ENCODE measurements at places on chromosomes 7 and 10.

DNA sequence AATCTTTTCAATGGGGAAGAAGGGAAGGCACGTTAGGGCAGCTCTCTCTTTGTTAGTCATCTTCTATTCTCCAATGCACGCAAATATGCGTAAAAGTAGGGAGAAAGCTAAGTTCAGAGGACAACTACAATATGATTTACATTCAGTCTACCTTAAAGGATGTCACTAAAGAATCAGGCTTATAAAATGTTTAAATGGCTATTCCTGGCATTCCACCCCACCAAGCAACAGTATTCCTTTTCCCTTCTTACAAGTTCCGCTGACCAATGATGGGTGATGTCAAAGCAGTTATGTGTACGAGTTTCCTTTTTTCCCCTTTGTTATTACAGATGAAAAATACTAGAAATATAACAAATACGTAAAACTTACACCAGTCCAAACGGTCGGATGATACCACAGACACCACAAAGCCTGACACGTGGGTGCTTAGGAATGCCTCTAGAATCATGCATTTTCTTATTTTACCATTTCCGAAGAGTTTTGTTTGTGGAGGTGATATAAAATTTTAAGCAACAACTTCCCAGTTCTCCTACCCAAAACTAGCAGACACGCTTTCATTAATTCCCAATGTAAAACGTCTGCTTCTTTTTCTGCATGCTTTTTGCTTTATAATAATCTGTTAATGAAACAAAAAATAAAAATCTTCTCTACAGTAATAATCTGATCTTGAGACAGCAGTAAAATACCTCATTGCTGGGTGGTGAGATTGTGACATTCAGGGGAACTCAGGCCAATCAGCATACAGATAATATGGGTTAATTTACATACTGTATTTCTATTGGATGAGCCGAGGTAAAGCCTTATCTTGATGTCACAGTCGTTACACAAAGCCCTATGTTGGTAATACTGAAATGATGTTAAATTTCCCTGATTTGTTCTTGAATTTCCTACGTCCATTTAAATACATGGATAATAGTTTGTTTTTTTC lies 708 bp upstream of the GPR85 start:
- DNase-seq, result no peak

DNA sequence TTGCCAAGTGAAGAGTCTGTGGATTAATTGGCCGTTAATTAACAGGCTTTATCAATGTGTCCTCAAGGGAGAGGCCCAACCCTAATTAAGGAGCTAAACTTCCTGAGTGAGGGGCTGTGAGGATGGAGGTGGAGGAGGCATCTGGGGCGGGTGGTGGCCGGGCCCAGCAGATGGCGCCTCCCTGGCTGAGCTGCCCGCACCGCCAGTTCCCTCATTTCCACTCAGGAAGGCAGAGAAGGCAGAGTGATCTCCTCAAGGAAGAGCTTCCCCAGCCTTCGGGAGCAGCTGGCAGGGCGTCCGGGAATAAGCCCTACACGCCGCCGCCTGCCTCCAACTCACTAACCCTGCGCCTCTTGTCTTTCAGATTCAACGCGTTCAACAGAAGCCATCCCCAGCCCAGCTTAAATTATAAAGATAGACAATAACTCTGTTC lies 112.2 kb downstream of the CYTH3 start:
- peak; percentile 35 for DNase-seq

DNA sequence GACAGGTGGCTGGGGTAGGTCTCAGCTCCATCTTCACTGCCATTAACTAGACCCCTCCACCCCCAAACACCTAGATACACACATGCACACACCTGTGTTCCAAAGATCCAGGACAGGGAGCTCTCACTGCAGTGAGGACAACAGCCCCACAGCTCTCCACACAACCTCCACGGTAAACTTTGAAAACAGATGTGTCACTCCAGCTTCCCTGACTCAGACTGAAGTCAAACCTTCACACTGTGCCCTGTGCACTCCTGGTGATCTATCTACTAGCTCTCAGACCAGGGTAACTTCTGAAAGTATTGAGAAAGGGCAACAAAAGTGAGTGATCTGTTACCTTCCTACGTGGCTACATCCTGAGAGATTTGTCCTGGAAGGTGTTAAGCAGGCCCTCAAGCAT lies 519.8 kb downstream of the XPNPEP1 start:
- no peak for DNase-seq

DNA sequence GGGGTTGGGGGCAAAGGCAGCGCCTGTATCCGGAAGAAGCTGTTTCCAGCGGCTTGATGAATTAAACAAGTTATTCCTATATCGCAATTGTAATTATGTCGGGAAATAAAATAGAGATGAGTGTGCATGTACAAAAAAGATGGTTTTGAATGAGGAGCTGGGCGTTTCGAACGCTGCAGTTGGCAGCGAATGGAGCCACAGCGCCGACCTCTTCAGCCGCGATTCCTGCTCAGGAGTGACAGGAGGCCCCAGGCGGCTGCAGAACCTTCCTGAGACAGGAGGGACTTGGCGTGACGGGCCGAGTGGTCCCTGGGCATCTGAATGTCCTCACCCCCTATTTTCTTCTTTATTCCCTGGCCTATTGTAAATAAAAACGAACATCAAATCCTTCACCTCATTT lies 184.9 kb downstream of the DNAJB6 start:
- no peak for DNase-seq

DNA sequence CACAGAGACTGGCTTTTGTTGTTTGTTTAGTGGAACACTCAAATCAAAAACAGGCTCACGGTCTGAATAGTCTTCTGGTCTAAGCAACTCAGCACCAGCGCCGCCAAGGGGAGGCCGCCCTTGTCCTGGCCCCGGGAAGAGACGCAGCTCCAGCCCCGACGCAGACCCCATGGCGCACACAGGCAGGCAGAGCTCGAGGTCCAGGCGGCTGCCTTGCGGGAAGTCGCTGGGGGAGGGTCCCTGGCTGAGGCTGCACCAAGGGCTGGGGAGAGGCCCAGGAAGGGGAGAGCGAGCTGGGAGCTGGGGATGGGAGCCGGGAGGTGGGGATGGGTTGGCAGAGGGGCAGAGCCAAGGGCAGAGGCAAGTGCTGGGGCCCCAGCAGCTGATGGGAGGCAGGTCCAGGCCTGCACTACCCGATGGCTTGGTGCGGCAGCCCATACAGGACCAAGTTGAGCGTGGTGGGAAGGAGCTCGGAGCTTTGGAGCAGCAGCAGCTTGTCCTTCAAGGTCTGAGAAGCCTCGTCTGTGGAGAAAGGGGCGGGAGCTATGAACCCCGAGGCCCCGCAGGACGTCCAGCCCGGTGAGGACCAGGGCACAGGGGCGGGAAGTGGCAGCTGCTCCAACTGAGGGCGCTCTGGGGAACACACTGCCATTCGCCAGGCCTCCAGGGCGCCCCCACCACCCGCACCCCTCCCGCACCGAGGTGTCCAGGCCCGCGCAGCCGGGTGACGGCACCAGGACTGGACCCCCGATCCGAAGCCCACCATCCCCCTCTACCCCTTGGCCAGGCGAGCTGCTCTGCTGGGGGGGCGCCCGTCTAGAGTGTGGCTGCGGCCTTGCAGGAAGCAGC lies 22.7 kb upstream of the NKX6-2 start:
- DNase-seq, result no peak

GRCh38 chr7:80088705-80089104 lies 45.9 kb upstream of the GNAI1 start:
- DNase-seq, result no peak

DNA sequence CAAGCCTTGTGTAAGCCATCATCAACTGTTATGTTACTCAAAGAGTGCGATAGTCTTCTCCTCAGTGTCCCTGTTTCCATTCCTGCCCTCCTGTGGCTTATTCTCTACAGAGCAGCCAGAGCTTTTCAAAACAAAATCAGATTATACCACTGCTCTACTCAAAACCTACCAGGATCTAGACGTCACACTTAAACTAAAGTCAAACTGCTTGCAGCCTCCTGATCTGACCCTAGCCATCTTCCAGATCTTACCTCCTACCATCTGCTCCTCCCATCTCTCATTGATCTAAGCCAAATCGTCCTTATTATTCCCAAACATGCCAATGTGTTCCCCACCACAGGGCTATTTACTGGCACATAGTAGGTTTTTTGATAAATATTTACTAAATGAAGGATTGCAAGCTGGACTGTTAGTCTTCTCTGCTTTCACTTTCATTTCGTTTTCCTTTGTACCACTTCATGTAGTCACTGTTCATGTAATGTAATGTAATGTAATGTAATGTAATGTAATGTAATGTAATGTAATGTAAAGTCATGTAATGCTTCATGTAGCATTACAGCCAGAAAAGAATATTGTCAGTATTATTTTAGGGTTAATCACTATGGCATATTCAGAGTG lies 116.1 kb downstream of the GPR37 start:
- DNase-seq, result no peak

- no peak for DNase-seq
Observed at GRCh38 chr10:102409604-102410428, 8.8 kb downstream of the PSD start.

DNA sequence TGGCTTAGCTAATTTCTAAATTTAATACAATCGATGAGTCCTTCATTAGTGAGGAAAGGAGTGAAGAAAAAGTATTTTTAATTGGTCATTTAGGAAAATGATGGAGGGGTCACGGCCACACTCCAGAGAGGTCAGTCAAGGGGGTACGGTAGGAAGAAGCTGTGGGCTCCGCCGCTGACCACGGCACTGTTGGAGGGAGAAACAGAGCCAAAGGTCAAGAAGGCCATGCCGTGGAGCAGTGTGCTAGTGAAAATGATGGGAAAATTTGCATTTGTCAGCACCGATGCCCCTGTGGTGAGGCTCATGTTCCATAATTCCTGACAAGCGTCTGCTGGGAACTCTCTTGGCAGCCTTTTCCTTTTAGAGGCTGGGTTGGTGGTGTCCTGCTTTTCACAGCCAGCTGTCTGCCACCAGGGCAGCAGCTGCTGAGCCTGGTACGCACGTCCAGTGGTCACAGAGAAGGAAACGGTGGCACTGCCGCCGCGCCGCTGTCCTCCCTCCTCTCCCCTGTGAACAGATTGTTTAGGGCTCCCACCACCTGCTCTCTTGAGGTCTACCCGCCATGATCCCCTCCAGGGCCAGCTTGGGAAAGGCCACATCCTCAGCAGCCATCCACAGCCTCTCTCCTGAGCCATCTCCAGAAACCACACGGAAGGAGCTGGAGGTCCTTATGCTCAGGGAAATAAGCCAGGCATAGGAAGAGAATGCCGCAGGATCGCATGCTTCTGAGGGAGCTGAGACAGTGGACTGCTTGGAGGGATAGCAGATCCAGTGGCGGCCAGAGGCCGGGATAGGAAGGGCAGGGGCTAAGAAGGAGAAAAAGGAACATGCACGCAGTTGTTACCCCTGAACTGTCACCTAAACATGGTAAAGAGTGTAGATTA lies 263.7 kb upstream of the PPP2R2D start:
- DNase-seq, result no peak

GRCh38 chr10:60611291-60611747 lies 167.0 kb upstream of the CDK1 start:
- no peak for DNase-seq

DNA sequence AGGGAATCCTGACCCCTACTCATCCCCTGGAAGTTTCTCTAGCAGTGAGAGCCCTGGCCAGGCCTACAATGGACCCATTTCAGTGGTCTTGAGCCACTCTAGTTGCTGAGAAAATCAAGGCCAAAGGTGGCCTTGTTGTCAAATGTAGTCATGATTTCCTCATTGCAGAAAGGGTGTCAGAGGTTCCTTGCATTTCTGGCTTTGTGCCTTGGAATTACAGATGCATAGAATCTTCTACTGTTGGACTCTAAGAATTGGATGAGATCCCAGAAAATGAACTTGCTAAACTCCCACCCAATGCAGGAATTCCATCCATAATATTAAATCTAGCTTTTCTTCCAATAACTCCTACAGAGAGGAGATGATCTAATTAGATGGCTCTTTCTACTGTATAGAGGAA lies 12.2 kb downstream of the CPA2 start:
- no peak for DNase-seq

GRCh38 chr10:51047857-51048256 lies 26.4 kb upstream of the PRKG1 start:
- DNase-seq, result no peak

DNA sequence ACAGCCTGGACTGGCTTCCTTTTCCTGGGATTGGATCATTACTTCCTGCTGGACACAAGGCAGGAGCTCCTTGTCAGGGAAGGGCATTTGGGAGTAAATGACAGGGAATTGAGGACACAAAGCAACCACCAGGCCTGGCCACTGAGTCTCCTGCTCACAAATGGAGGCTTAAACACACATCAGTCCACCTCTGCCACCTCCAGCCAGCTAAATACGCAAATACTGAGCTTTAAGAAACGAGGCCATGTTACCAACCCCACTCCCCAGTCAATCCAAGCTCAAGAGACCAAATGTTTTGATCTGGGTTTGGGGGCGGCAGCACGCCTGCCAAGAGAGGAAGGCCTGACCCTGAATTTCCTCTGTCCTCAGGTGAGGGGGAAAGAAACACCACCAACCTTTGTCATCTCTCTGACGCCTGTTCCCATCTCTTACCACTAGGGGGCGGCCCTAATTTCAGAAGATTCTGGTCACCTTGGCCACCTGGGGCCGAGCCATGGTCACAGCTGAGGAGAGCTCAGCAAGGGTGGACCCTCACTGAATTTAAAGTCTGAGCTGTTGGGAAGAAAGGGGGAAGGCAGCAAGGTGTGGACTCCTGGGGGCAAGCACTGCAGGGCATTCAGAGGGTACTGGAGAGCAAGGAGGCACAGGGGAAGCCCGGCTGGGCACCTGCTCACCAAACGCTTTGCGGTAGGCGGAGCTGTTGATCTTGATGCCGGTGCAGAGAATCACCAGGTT lies 16.5 kb downstream of the AIFM2 start:
- DNase-seq, result no peak

DNA sequence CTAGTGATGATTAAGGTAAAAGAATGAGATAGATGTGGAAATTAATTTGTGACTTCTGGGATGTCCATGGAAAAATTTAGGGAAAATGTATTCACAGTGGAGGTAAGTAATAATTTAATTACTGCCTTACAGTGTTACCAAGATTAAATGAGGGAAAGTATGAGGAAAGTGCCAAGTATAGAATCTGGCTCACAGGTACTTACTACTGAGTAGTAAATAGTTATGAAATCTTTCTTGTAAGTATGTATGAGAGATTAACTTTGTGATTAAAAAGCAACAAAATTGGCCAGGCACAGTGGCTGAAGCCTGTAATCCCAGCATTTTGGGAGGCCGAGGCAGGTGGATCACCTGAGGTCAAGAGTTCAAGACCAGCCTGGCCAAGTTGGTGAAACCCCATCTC lies 42.1 kb downstream of the RSBN1L start:
- no peak for DNase-seq

DNA sequence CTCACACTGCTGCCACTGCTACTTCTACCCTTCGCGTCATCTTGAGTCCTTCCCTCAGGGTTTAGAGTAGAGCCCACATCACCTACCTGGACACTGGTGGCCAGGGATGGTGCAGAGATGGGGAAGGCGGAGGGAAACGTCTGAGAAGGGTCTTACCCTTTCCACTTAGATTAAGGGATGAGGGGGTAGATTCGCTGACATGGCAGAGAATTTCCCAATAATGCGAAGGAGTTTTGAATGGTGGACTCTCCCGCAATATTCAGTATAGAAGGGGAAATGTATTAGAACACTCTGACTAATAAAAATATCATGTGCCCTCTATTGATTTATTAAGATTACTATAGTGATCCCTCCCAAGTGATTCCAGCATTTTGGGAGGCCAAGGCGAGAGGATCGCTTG lies 209.5 kb upstream of the KIAA1217 start:
- DNase-seq, result no peak

- DNase-seq, result no peak
Observed at GRCh38 chr10:121644501-121644900, 46.3 kb upstream of the FGFR2 start.

Data from LNCaP clone FGC (cell line).